ENCODE measurements at places on chromosomes 4 and X.

DNA sequence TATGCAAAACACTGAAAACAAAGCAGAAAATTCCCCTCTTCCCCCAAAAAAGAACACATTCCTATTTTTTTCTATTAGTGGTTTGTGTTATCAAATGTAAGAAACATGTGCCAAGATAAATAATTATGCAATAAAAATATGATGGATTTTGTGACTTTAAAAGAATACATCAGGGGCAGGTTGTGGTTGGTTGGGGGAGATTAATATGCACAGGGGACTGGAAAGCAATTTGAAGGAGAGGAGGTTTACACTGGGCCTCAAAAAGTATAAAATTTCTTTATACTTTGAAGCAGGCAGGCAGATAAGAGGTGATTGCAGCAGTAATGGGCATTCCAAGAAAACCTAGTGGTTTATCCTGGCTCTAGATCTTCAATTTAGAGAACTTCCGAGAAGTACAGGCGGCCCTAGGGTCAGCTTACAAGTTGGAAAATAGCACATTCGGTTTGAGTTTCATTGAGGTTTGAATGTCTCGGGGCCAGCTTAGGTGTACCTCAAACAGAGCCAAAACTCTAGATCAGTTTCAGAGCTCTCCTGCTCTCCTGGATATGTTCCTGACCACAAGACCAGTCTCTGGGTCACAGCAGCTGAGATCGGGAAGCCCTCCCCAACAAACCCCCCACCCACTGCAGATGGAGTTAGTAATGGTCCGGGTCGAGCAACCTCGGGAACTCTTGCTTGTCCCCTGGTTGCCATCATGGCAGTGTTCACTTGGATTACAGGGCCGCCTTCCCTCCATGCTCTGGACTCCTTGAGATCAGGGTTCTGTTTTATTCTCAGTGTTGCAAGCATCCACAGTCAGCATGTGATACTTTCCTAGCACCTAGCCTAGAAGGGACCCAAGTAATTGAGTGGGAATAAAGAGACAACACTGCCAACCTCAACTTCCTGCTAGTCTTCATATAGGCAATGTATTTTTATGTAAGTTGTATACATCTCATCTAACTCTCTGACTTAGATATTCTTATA, 112.1 kb upstream of the DDIT4L start:
- DNase-seq: no peak

GRCh38 chrX:132618810-132619209, 130.0 kb upstream of the MBNL3 start:
- DNase-seq: no peak

GRCh38 chr4:25860586-25861279, 2.1 kb downstream of the SEL1L3 start:
- no peak for DNase-seq

- DNase-seq: no peak
Observed at GRCh38 chr4:16129336-16129735, 45.5 kb upstream of the PROM1 start.

DNA sequence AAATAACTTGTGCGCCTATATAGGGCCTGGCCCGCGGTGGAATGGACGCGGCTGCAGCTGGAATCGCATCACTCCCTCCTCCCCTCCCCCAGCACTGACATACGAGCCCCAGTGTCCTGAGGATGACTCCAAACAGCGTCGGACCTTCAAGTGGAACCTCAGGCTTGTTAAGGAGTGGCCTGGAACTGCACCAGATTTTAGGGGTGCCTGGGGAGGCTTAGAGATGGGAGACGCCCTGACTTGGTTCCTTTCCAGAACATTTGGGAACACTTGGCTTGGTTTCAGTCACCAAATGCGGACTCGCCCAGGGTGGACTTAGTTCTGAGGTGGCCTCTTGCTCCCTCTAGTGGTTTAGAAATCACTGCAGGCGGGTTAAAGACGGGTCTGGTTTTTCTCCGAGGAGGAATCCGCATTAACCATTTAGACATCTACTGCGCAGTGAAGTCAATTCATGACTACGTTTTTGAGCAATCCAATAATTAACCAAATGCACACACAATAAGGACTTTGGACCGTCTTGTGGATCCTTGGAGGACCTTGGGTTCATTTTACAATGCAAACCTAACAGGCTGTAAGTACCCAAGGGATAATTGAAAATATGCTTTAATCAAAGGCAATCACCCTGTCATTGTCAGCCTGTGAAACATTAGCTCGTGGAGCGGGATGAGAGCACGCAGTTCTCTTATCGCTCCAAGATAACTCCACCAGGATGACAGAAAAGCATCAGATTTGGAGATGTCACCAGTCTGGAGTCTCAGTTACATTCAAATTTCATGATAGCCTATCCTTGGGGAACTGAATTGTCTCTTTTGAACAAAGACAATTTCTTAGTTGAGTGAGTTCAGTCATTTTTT, 11.2 kb upstream of the PDGFRA start:
- peak; percentile 23 for DNase-seq

- DNase-seq: no peak
Observed at GRCh38 chrX:135944486-135944885, 29.3 kb downstream of the MMGT1 start.

DNA sequence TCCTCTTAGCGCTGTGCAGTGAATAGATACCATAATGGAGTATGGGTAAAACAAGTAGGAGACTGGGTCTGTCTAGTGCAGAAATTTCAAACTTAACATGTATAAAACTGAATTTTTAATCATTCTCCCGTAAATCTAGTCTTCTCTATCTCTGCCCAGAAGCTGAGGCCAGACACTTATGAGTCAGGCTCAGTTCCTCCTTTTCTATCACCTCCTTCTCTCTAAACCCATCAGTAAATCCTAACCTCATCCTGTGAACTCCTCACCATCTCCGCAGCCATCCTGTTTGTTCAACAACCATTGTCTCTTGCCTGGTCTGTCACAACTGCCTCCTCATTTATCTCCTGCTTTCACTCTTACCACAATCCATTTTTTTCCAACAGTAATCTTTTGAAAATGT, 19.8 kb upstream of the SGMS2 start:
- DNase-seq: no peak

- DNase-seq: no peak
Observed at GRCh38 chrX:154827194-154828015, 7.1 kb downstream of the SMIM9 start.

- DNase-seq: no peak
Observed at GRCh38 chr4:48998440-48998839, 12.4 kb downstream of the CWH43 start.

DNA sequence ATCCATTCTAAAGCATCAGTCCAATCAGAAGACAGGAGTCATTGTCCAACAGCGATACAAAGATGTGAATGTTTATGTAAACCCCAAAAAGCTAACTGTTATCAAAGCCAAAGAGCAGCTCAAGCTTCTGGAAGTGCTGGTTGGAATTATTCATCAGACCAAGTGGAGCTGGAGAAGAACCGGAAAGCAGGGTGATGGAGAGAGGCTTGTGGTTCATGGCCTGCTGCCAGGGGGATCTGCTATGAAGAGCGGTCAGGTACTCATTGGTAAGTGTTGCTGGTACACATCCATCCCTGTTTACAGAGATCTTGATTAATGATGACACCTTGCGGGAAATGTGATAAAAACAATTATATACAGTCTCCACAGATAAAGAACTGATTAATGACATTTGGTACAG, 11.0 kb downstream of the INTU start:
- DNase-seq: no peak

GRCh38 chr4:152398060-152398459, 137.8 kb downstream of the FBXW7 start:
- DNase-seq: no peak

DNA sequence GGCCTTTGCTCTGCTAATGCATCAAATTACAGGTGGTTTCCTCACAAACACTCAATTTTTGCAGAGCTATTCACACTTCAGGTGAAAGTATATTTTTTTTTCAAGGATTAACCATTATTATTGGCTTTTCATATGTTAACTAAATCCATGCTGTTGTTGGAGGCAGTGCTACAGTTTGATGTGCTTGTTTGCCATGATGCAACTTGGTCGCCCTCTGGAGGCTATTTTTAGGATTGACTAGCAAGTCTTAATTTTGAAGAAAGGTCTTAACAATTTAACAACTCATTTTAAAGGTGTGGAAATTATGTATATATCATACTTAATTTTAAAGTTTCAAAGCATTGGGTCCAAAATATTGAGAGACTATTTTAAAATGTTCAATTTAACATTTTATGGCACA, 168.8 kb upstream of the FAM47A start:
- DNase-seq: no peak

- DNase-seq: no peak
Observed at GRCh38 chr4:115228851-115229250, 115.4 kb upstream of the NDST4 start.

GRCh38 chr4:151227172-151227571, 49.8 kb upstream of the PRSS48 start:
- no peak for DNase-seq

DNA sequence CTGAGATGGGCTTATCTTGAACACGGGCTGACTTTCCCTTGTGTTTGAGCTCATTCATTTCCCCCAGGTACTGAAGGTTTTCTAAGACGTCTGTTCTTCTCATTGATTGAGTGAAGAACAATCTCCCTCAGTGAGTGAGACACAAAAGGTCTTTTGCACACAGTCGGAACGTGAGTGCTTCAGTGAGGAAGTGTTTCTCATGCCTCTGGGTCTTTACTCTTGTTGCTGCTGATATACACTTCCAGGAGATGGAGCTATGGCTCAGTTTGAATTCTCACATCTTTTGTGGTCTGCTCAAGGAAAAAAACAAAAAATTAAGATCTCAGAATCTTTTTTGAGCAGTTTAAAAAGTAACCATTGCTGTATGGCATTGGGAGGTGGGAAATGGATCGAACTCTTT, 981.9 kb upstream of the TENM3 start:
- no peak for DNase-seq

GRCh38 chrX:34624416-34624815, 32.7 kb downstream of the TMEM47 start:
- no peak for DNase-seq

GRCh38 chrX:95903490-95903889, 781.2 kb upstream of the DIAPH2 start:
- no peak for DNase-seq

- DNase-seq: no peak
Observed at GRCh38 chr4:41832961-41833360, 84.4 kb upstream of the PHOX2B start.

- no peak for DNase-seq
Observed at GRCh38 chr4:145735347-145735675, 55.4 kb downstream of the C4orf51 start.

DNA sequence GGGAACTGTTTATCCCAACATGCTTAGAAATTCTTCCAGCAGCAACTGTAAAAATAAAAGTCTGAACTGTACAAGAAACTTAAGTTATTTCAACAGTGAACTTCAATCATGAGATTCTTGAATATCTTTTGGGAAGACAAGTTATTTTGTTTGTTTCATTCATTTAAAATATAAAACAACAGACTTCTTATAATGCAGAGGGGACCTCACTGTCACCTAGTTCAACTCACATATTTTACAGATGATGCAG, 14.9 kb downstream of the FAM9C start:
- no peak for DNase-seq

DNA sequence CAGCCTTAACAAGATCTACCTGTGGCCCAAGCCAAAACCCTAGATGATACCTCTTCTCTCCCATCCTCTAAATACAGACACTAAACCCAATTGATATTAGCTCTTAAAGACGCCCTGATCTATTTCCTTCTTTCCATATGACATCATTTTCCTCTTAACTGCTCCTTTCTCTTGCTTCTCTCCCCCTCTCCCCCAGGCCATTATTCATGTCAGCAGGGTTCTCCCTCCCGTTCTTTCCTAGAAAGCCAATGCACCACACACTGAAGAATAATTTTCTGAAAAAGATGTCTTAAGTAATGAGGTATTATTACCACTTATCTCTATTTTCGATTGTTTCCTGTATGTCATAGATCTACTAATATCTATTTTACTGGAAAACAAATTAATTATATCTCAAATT, 9.7 kb upstream of the ING2 start:
- no peak for DNase-seq

GRCh38 chrX:136162827-136163570, 15.7 kb downstream of the FHL1 start:
- DNase-seq: peak; percentile 13

- no peak for DNase-seq
Observed at GRCh38 chr4:121767166-121767565, 2.2 kb upstream of the SMIM43 start.

DNA sequence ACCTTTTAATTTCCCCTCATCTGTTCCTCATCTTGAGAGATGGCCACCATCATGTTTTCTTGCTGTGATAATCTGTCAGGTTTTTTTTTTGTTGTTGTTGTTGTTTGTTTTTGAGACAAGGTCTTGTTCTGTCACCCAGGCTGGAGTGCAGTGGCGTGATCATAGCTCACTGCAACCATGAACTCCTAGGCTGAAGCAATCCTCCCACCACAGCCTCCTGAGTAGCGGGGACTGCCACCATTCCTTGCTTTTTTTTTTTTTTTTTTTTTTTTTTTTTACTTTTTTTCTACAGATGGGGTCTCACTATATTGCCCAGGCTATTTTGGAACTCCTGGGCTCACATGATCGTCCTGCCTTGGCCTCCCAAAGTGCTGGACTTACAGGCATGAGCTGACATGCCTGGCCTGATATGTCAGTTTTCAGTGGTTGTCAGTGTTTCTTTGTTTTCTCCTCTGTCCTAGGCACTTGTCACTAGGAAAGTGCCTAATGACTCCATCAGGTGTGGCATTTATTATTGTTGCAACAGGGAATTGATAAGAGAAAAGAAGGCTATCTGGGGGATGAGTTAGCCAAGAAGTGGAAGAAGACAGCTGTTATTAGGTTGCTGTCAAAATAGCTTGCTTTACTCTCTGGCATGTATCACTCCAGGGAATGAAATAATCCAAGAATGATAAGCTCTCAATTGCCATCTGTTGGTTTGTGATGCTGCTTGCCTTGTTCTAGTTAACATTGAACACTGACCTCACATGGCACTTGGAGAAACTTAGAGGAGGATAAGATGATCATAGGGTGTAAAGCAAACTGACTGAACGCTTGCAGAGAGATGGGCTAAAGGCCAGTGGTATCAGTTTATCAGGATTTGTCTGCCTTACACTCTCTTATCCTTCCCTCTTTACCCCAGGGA, 41.7 kb downstream of the TMEM164 start:
- DNase-seq: no peak

- no peak for DNase-seq
Observed at GRCh38 chrX:24799565-24799964, 105.8 kb downstream of the POLA1 start.

GRCh38 chrX:15750611-15751154, 12.6 kb downstream of the CA5B start:
- DNase-seq: no peak

DNA sequence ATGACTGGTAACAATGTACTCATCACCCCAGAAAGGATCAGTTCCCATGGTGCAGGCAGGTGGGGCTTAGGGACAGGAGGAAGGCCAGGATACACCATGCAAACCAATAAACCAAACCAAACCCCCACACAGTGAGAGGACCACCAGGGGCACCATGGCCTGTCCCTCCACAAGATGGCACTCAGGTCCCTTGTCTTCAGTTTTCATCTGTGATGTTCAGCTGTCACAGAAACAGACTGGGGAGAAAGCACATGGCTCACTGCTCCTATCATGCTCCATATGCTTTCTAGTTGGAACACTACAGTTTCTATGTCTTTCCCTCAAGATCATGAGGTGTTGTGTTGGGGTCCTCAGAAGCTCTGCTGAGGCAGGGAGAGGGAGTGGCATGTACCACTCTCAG, 10.1 kb downstream of the HS3ST1 start:
- no peak for DNase-seq

GRCh38 chr4:6720202-6720699, 4.3 kb downstream of the BLOC1S4 start:
- peak; percentile 73 for DNase-seq

- no peak for DNase-seq
Observed at GRCh38 chr4:18034099-18034498, 12.5 kb upstream of the LCORL start.
